ENCODE measurements at places on chromosomes 7 and 10. TPM values are rescaled to one million over a fixed set of nuclear protein-coding genes. Genes with fewer than 3 reads are reported as not detected.

The DNA2 gene
- total RNA-seq, result 3.8 TPM

The RBP4 gene
- 977 TPM for total RNA-seq

The BTRC gene
- total RNA-seq, result 18.3 TPM

The OPN1SW gene
- not detected for total RNA-seq

The LRRD1 gene
- total RNA-seq, result not detected

The FAM25G gene
- not detected for total RNA-seq

The POT1 gene
- 15.0 TPM for total RNA-seq

The HYAL4 gene
- not detected for total RNA-seq

The GLCCI1 gene
- total RNA-seq, result 16.0 TPM

The BICC1 gene
- total RNA-seq, result 17.0 TPM

The NXPH1 gene
- total RNA-seq, result not detected

The USP6NL gene
- total RNA-seq, result 18.6 TPM

The TUBB8 gene
- total RNA-seq, result not detected

The ASZ1 gene
- not detected for total RNA-seq

The CACNB2 gene
- total RNA-seq, result 0.19 TPM

The MSMB gene
- total RNA-seq, result not detected

The UCMA gene
- not detected for total RNA-seq

The MYPN gene
- not detected for total RNA-seq

The TUBAL3 gene
- total RNA-seq, result not detected

The NPY4R gene
- not detected for total RNA-seq

The C10orf95 gene
- 0.22 TPM for total RNA-seq

The PMS2 gene
- 11.0 TPM for total RNA-seq

The NUDT13 gene
- total RNA-seq, result 1.7 TPM

The SLC26A5 gene
- total RNA-seq, result 0.19 TPM

The HMX3 gene
- not detected for total RNA-seq

The SPOCK2 gene
- total RNA-seq, result 5.8 TPM

The SEMA3D gene
- total RNA-seq, result 1.9 TPM

The FAM180A gene
- total RNA-seq, result 4.8 TPM

The ZNF365 gene
- not detected for total RNA-seq

The FOXP2 gene
- 7.9 TPM for total RNA-seq

The GNAT3 gene
- total RNA-seq, result not detected

The PTPN20 gene
- 0.74 TPM for total RNA-seq

The SPDYE2B gene
- total RNA-seq, result not detected

The ADAM12 gene
- 77.9 TPM for total RNA-seq

The UFSP1 gene
- total RNA-seq, result 5.1 TPM

The ZP3 gene
- 0.87 TPM for total RNA-seq

The CALCR gene
- 0.51 TPM for total RNA-seq

The GIMAP6 gene
- total RNA-seq, result 46.6 TPM

The ZCCHC24 gene
- 90.8 TPM for total RNA-seq

The TEX36 gene
- not detected for total RNA-seq
